Nucleus accumbens (tissue), 56 donors: ENCODE measurements at places on chromosomes 4 and X.

- DNase-seq, result no peak
These were observed 113.9 kb downstream of the NYX start for GRCh38 chrX:41561045-41561444.

GRCh38 chr4:40204507-40205258, 7.9 kb downstream of the RHOH start:
- DNase-seq, result no peak

GRCh38 chrX:87961471-87961870, 443.9 kb downstream of the KLHL4 start:
- no peak for DNase-seq

- DNase-seq, result no peak
These were observed 171.3 kb downstream of the PTTG2 start for GRCh38 chr4:38131371-38132091.

DNA sequence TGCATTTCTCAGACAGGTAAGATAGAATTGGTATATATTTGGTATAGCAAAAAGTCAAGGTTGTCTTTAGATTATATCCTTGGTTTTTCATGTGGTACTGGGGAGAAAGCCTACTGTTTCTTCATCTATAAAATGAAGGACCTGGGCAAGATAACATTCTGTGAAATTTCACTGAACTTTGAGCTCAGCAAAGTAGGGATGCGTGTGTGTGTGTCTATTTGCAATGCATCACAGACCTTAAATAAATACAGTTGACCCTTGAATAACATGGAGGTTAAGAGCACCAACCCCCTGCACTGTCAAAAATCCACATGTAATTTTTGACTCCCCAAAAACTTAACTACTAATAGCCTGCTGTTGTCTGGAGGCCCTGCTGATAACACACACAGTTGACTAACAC, 25.2 kb downstream of the TET2 start:
- no peak for DNase-seq

- no peak for DNase-seq
These were observed 167.4 kb downstream of the COL4A6 start for GRCh38 chrX:108270739-108271396.
